Fibroblast of the aortic adventitia (primary cell): ENCODE measurements at places on chromosomes 4 and X.

DNA sequence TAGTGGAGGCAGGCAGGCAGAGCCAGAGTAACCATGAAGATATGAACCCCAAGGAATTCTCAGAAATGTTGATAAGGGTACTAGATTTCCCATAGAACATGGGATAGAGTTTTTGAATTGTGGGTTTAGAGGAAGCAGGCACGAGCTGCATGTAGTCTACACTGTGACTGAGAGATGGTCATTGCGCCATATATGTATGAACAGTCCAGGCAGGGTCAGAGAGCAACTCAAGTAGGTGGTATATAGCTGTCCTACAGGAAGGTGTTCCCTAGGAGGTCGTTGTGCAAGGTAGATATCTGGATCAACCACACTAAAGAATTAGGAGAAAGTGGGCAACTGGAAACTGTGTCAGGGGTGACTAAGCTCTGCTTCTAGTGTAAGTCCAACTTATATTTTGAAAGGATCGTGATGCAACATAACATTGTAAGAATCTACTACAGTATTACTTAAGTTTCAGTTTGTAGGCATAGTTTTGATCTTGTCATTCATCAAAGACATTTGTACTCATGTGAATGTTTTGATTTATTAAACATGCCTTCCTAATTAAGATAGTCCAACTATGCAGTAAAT is 94.6 kb downstream of the HPGD start:
- DNase-seq, result no peak

DNA sequence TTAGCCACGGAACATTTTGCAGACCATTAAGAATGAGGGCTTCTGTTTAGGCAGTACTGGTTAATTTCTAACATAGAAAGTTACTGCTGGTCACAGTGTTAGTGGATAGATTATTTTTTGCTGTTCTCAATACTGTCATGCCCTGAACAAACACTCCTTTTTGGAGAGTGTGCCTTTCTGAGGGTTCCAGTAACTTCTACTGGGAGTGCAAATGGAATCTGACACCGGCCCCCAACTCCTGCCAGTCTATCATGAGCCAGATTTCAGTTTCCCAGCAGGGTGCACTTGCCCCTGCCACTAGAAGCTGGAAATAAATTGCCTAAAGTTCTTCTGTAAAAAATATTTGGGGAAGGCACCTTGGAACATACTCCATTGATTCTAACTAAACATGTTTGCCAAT is 224.4 kb upstream of the GPC4 start:
- DNase-seq, result no peak

DNA sequence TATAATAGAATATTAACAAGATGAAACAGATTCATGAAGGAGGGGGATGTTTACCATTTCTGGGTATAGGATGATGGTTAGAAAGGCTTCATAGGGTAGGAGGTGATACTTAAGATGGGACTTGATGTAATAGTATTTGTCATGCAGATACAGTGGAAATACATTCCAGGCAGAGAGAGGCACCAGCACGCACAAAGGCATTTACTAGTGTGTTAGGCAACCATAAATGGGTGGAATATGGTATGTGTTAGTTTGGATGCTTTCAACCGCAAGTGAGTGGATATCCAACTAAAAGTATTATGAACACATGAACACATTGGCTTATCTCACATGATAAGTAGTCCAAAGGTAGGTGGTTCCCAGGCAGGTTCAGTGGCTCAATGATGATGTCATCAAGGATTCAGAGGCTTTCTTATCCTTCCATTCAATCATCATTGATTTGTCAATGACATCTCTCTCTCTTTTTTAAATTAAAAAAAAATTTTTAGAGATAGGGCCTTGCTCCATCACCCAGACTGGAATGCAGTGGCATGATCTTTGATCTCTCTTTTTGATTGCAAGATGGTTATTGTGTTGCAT is 12.7 kb upstream of the STARD8 start:
- DNase-seq, result peak; percentile 8

DNA sequence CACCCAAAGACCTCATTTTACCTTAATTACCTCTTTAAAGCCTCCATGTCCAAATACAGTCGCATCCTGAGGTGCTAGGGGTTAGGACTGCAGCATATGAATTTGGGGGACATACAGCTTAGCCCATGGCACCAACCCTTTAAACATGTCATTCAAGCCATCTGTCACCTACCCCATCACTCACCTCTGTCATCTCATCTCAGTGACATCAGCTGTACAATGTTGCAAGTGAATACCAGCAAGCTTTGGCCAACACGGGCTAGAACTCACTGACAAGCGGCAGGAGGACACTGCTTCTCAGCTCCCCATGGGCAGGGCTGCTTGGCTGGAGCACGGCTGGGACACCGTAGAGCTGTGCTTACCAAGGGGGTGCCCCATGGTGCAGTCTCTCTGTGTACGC is 107.5 kb downstream of the STK32B start:
- DNase-seq, result no peak

DNA sequence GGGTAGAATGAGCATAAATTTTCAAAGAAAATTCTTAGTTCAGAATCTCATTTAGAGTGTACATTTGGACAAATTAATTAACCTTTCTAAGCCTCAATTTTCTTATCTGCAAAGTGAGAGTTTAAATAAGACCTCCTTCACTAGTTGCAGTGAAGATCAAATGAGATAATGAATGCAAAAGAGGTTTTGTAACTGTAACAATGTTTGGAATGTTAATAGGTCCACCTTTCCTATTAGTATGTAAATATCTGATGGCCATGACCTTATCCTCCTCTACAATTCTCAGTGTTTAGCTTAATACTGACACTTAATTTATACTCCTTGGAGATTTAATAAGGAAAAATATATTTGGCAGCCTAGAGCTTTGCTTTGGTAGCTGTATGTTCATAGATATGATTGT is 138.8 kb downstream of the GABRG1 start:
- DNase-seq, result no peak

DNA sequence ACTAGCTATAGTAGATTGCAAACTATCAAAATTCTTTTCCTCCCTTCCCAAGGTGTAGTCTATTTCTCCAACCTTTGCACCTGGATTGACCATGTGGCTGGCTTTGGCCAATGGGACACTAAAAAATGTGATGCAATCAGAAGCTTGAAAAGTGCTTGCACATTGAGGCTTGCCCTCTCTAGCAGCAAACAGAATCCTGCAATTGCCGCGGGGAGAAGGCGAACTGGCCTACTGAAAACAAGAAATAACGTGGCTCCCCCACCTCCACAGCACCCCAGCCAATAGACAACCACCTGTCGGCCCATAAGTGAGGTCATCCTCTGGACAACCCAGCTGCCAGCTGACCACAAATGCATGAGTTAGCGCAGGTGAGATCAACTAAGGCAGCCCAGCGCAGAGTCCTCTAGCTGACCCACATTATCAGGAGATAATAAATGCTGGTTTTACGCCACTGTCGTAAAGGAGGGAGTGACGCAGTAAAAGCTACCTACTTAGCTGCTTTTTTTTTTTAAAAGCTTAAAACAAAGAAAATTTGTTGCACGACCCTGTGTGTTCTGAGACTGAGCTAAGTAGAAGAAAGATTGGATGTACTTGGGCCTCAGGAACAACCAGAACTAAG is 95.2 kb downstream of the GK start:
- no peak for DNase-seq
